ENCODE measurements at places on chromosomes 6 and 20. TPM values are rescaled to one million over a fixed set of nuclear protein-coding genes. Genes with fewer than 3 reads are reported as not detected.

- H3K27me3 ChIP-seq, result no peaks in the 10 kb centered on the region
- no peaks in the 10 kb centered on the region for H3K36me3 ChIP-seq
- H3K4me1 ChIP-seq, result peaks cover 21% of the 10 kb centered on the region
- no peak overlapping the region for H3K27ac ChIP-seq
- H3K4me3 ChIP-seq, result no peak overlapping the region
Observed at GRCh38 chr6:43809417-43810305, 39.6 kb downstream of the VEGFA start.

- H3K36me3 ChIP-seq, result no peaks in the 10 kb centered on the region
- no peak overlapping the region for H3K4me3 ChIP-seq
- H3K27ac ChIP-seq, result no peak overlapping the region
- H3K27me3 ChIP-seq, result no peaks in the 10 kb centered on the region
- H3K4me1 ChIP-seq, result no peaks in the 10 kb centered on the region
- no peak for DNase-seq
Observed at GRCh38 chr6:117423754-117424153, 2.0 kb downstream of the ROS1 start.

DNA sequence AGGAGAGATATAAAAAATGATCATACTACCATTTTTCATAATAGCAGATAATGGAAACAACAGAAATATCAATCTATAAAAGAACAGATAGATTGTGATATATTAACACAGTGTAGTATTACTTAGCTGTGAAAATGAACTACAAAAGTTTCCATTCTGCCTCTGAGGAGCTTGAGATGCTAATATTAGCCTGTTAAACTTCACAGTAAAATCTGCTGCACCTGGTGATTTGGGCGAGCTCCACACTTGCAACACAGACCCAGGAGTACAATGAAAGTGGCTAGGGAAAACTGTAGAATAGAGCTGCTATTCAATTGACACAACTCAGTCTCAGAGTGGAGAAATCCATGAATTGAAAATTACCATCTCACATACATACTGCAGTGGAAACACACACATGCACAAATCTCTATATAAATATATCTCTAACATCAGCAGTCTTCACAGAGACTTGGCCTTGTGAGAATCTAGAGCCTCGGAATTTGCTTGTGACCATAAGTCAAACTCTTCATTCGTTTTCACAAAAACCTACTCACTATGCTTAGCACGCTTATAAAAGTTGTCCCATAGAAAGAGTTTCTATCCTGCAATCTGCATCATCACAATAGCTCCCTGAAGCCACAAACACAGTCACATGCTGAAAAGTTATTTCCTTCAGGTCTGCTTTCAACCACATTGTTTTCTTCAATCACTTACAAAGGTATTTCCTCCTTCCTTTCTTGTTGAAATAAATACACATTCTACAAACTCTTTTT, 133.0 kb downstream of the PAK5 start:
- H3K27me3 ChIP-seq, result no peaks in the 10 kb centered on the region
- H3K4me3 ChIP-seq, result no peak overlapping the region
- H3K27ac ChIP-seq, result no peak overlapping the region
- no peak for DNase-seq
- no peaks in the 10 kb centered on the region for H3K4me1 ChIP-seq

- H3K27ac ChIP-seq, result no peak overlapping the region
- no peak overlapping the region for H3K4me3 ChIP-seq
- no peak for DNase-seq
- H3K36me3 ChIP-seq, result peaks cover 23% of the 10 kb centered on the region
- no peaks in the 10 kb centered on the region for H3K27me3 ChIP-seq
- no peaks in the 10 kb centered on the region for H3K4me1 ChIP-seq
Observed at GRCh38 chr6:37919417-37920157, 100.1 kb downstream of the ZFAND3 start.

GRCh38 chr6:130252527-130253237, 29.9 kb upstream of the SAMD3 start:
- no peak for DNase-seq
- no peak overlapping the region for H3K4me3 ChIP-seq
- H3K27ac ChIP-seq, result no peak overlapping the region
- no peaks in the 10 kb centered on the region for H3K4me1 ChIP-seq
- H3K27me3 ChIP-seq, result no peaks in the 10 kb centered on the region

- no peak overlapping the region for H3K27ac ChIP-seq
- no peaks in the 10 kb centered on the region for H3K27me3 ChIP-seq
- DNase-seq, result no peak
Observed at GRCh38 chr6:12404651-12405050, 114.5 kb downstream of the EDN1 start.

DNA sequence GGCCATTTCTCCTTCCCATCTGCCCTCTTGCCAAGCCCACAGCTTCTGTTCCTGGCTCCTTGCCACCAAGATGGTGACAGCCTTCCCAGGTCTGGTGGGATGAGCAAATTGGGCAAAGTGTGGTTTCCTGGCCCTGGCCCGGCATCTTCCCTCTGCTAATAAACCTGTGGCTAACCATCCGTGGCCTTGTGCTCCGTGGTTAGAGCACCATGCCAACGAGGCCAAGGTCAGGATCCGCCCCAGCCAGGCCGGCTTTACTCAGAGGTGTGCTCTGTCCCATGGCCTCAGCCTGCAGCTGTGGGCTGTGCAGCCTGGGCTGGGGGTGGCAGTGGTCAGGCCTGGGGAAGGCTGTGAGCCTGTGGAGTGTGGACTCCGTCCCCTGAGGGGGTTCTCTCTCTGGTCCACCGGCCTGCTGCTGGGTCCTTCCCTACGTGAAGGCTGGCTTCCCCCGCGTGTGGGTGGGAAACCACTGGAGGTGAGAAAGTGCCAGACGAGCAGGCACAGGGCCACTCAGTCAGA, 117.4 kb downstream of the VEGFA start:
- H3K27ac ChIP-seq, result no peak overlapping the region
- H3K36me3 ChIP-seq, result no peaks in the 10 kb centered on the region
- no peaks in the 10 kb centered on the region for H3K27me3 ChIP-seq
- DNase-seq, result no peak
- H3K4me3 ChIP-seq, result no peak overlapping the region

The FAM162B gene
- not detected for polyA plus RNA-seq

The UNC5CL gene
- 0.09 TPM for polyA plus RNA-seq

The ABHD16B gene
- not detected for polyA plus RNA-seq

GRCh38 chr20:7031222-7031621, 263.7 kb downstream of the BMP2 start:
- no peak overlapping the region for H3K4me3 ChIP-seq
- no peak for DNase-seq
- no peak overlapping the region for H3K27ac ChIP-seq
- H3K27me3 ChIP-seq, result no peaks in the 10 kb centered on the region
- no peaks in the 10 kb centered on the region for H3K4me1 ChIP-seq
- no peaks in the 10 kb centered on the region for H3K36me3 ChIP-seq

GRCh38 chr6:25882051-25882496, 8.0 kb upstream of the SLC17A3 start:
- H3K36me3 ChIP-seq, result no peaks in the 10 kb centered on the region
- H3K4me1 ChIP-seq, result peaks cover 7% of the 10 kb centered on the region
- DNase-seq, result no peak

Measured in CD14-positive monocyte (primary cell).